ENCODE measurements at places on chromosomes 7 and 10.

GRCh38 chr7:35024298-35024697, 13.0 kb downstream of the DPY19L1 start:
- DNase-seq = no peak

DNA sequence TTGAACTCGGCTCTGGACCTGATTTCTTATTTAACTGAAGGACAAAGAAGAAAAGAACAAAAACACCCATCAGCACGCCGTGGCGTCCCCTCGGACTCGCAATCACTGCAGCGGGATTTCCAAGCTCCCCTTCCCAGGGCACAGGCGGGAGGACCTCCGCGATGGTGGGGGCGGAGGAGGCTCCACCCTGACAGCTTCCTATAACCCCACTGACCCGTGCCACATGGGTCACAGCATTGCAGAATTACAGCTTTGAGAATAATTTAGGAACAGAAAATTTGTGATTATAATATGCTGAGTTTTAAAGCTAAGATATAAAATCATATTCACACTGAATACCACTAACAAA, 129.7 kb upstream of the SEC61G start:
- no peak for DNase-seq

- DNase-seq = no peak
Measured at GRCh38 chr7:74235518-74236268, 18.5 kb downstream of the RFC2 start.

DNA sequence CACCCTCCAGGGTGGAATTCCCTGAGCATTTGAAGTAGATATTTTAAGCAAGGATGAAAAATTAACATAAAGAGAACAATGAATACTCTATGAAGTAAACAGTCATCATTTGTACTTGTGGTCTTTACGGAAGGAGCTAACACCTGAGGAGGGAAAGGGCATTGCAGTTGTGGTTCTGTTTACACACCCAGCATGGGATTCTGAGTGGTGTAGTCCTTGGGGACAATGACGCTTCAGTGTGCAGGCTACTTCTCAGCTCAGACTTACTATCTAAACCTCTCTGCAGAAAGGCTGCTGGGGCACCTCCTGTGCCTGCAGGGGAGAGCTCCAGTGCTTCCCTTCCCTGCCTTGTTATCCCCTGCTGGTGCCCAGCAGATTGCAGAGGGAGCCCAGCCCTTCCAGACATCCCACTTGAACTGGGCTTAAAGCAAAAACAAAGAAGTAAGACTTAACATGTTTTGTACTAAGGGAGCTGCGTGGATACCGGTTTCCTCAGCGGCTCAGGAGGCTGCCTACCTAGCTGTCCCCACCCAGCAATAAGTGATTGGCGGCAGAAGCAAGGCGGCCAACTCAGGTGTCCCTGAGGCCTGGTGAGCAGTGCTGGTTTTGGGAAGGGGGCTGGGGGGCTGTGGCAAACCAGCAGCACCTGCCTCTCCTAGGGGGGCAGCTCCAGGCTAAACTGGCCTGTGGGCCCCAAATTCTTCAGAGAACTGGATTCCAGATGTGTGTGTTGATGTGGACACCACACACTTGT, 89.1 kb downstream of the CELF2 start:
- peak; percentile 60 for DNase-seq

- no peak for DNase-seq
Measured at GRCh38 chr7:18762189-18762588, 266.6 kb downstream of the HDAC9 start.

DNA sequence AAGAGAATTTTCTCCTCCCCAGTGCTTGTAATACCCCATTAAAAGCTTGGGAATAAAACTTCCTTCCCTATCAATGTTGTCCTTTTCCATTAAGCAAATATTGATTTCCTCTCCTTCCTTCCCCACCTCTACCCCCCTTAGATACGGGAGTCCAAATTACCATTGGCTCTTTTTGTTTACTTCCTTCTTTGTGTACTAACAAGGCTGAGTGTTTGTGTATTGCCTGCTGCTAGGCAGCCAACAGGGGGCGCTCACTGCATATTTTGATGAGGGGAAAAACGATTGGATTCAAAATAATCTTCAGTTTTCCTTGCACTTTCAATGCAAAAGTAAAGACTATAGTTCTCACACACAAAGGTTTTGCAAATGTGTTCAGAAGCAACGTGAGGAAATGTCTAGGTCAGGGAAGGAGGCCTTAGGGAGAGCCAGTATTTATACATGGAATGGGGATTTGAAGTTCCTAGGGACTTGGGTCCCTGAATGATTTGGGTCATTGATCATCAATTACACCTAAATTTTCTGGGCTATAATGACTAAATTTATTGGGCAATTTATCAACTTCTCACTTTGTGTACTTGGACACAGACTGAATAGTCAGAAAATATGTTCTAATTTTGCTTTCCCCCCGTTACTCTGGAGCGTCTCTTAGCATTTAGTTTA, 23.6 kb upstream of the VPS41 start:
- peak; percentile 78 for DNase-seq

- no peak for DNase-seq
Measured at GRCh38 chr7:95921543-95921942, 149.2 kb downstream of the DYNC1I1 start.

GRCh38 chr7:96314402-96315124, 7.3 kb downstream of the SLC25A13 start:
- peak; percentile 97 for DNase-seq

DNA sequence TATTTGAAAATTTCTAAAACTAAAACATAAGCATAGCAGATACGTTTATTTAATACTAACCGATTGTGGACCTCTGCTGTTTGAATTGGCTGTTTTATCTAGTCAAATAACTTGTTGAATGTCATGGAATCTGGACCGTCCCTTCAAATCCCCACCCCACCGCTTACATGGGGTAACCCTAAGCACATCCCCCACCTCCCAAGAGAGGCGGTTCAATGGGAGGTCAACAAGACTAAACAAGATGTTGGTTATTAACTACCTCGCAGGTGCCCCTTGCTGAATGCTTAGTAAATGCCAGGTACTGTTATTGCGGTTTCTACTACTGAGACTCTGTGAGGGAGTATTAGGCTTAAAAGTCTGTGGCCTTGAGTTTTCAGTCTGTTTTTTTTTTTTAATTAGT, 70.9 kb downstream of the DAGLB start:
- no peak for DNase-seq

- peak; percentile 7 for DNase-seq
Measured at GRCh38 chr7:53151496-53151895, 116.1 kb downstream of the POM121L12 start.

DNA sequence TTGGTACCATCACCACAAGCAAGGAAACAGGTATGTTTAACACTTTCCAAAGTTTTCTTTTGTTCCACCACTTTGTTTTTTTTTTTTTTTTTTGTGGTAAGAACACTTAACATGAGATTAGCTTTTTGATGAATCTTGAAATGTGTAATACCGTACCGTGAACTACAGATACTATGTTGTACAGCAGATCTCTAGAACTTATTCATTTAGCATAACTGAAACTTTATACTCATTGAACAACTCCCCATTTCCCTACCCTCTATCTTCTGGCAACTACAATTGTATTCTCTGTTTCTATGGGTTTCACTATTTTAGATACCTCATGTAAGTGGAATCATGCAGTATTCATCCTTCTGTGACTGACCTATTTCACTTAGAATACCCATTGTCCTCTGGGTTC, 162.7 kb upstream of the ITGB1 start:
- DNase-seq = no peak

GRCh38 chr10:99941942-99942820, 67.6 kb downstream of the DNMBP start:
- peak; percentile 40 for DNase-seq

GRCh38 chr10:22702348-22702747, 12.0 kb downstream of the PIP4K2A start:
- DNase-seq = no peak

DNA sequence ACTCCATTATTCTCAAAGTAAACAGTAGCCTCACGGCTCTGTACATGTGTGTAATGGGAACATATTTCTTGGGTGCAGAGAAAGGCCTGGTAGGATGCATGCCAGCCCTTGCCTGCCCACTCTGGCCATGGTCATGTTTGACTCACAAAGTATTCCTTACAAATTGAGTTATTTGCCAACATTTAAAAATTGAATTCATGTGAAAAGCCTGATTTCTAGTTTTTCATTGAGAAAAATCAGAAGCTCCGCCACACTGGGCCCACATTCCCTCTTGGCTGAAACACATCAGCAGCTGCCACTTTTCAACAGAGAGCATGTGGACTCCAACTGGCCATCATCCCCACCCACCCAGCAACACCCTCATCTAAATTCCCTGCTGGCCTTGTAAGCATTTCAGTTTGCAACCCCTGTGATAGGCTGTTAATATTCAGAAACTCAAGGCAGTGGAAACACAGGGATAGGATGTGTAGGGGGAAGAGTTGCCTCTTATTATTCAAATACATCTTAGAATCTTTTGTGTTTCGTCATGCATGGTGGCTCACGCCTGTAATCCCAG, 40.9 kb downstream of the CDH23 start:
- DNase-seq = no peak

- DNase-seq = no peak
Measured at GRCh38 chr10:82318534-82318933, 443.5 kb downstream of the NRG3 start.

DNA sequence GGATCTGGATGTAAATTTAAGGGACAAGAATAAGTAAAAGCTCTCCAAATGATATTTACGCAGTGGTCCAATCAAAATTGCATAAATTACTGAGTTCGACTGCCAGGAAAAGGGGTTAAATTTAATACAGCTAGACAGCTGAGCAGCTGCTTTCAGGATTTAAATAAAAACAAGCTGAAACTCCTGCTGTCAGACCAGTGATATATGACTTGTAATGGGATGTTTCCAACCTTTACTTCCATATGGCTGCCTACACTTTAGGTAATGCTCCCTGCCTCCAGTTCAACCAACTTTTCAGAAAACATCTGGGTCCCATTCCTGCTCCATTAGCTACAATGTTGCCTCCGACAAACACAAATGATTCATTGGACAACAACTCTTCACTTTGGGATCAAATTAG, 326.3 kb upstream of the DGKB start:
- no peak for DNase-seq

- DNase-seq = no peak
Measured at GRCh38 chr7:140267381-140268226, 90.8 kb upstream of the KDM7A start.

- DNase-seq = no peak
Measured at GRCh38 chr10:565676-566075, 123.8 kb downstream of the DIP2C start.

DNA sequence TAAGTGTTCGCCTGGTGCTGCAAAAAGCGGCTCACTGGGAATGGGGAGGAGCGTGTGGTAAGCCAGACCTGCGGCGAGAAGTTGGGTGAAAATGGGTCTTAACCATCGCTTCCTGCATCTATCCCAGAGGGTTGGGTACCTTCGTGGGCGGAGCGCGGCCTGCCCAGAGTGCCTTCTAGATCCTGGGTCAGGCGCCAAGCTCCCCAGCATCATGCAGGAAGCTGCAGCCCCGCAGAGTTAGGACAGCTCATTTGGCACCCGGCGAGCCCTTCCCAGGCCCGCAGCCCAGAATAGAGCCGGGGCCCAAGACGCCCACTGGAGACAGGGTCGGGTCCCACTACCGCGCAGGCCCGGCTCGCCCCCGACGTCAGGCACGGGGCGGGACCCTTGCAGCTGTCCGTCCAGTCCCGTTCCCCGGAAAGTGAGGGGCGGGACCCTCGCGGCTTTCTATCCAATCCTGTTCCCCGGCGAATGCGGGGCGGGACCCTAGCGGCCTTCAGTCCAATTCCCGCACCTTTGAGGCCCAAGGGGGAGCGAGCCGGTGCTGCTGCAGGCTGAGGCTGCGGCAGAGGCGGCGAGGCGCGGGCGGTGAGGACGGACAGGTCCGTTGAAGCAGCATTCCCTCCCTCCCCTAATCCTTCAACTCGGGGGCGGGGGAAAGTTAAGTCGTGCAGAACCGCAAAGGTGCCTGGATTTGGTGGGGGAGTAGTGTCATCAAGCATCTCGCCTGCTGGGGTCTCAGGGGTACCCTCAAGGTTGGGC, at the start of gene CROT:
Gene CROT (plus strand): TSS at position 499 of the 762 bp plus-strand sequence. CDS start 3,405 bp downstream, outside the sequence.
- peak; percentile 95 for DNase-seq

DNA sequence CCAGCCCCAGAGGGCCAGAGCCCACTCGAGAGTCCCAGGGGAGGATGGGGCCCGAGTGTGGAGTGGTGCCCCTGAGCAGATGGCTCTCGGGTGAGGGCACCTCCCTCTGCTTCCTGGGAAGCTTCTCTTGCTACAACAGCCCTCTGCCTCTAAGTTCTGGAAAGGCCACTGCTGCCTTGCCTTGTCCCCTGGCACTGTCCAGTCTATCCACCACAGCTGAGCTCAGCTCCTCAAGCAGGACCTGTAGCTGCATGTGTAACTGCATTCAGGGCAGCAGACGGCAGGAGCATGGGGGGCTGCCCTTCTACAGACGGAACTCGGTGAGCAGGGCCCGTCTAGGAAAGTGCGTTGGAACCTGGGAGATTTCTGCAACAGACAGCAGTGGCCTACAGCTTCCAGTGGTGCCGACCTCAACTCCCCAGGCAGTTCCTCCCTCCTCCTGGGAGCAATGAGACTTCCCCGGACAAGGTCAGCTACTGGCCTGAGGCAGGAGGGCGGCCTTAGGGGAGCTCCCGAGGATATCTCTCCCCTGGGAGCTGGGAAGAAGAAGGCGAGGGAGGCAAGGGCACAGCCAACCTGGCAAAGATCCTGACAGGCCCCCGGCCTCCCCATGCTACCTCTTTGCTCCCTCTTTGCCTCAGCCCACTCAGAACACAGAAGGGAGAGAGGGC, 88.5 kb downstream of the DLG5 start:
- no peak for DNase-seq

DNA sequence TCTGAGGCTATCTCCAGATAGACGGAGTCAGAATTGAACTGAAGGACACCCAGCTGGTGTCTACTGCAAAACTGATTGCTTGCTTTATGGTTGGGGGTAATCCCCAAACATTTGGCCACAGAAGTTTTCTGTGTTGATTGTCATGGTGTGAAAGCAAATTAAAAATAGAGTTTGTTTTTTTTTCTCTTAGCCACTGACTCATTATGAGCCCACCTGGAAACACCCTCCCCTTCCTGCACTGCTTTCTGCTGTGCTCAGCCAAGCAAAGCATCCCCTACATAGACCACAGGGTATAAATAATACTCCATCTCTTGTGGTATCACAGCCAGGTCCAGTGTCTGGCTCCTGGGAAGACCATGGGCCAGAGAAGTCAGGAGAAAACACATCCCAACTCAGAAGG, 6.5 kb upstream of the VWC2 start:
- DNase-seq = no peak
